ENCODE measurements at places on chromosomes 12 and 14. TPM values are rescaled to one million over a fixed set of nuclear protein-coding genes. Genes with fewer than 3 reads are reported as not detected.

DNA sequence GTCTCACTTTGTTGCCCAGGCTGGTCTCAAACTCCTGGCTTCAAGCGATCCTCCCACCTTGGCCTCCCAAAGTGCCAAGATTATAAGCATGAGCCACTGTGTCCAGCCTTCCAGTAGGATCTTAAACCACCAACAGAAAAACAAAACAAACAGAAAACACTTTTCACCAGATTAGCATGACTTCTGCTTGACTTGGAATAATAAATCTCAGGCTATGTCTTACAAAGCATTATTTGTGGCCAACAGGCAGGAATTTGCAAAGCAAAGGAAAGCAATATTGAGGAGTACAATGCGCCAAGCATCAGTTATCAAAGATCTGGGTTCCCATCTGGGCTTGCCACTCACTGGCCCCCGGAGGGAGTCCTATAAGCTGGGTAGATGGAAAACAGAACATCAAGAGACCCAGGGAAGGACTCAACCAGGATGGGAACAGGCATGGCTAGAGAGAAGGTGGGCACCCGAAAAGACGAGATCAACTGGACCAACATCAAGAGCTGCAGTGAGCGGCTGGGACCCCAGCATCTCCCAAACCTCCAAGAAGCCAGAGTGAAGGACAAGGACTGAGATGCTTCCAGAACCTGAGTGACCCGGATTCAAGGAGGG is 101.2 kb downstream of the TMEM30B start:
- no peak for DNase-seq

- DNase-seq = no peak
These were observed 16.7 kb downstream of the PIWIL1 start for GRCh38 chr12:130354407-130354806.

DNA sequence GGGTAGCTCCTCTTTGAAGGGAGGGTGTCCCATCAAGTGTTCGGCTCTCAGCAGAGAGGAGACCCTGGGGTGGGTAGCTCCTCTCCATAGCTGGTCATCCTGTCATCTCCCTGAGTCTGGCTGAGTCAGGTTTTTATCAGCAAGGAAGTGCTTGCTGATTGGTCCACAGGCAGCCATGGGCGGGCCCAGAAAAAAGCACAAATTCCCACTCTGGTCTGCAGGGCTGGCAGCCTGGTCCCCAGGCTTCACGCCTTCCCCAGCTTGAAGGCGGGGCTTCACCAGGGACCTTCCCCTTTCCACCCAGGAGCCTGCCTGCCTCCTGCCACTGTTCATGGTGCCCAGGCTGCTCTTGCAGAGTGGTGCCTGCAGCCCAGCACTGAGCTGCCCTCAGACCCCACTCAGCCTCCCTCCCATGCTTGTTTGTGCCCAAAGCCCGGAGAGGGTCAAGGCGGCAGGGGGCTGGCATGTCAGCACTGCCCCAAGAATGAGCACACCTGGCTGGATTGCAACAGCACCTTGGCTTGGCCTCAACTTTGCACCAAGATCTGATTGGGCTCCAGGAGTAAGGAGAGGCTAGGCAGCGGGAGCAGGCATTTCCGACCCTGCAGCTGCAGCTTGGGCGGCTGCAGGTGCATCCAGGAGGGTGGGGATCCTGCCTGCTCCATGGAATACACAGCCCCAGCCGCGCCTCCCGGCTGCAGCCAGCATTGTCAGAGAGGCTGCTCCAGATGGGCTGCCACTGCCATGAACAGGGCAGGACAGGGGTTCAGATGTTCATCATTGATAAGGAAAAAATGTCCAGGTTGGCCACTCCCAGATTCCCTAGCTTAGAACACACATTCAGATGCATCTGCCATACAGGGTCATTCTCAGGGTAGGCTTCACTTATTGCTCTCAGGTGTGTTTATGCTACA is 22.0 kb upstream of the WDR89 start:
- DNase-seq = no peak

TGFB3 gene
- total RNA-seq = 23.8 TPM

WSCD2 gene
- 0.30 TPM for total RNA-seq

SCAF11 gene
- 79.4 TPM for total RNA-seq
